ENCODE measurements at places on chromosomes 12 and 14.
A peak's percentile ranks its signal among the peaks of the same experiment; 100 is the strongest.

DNA sequence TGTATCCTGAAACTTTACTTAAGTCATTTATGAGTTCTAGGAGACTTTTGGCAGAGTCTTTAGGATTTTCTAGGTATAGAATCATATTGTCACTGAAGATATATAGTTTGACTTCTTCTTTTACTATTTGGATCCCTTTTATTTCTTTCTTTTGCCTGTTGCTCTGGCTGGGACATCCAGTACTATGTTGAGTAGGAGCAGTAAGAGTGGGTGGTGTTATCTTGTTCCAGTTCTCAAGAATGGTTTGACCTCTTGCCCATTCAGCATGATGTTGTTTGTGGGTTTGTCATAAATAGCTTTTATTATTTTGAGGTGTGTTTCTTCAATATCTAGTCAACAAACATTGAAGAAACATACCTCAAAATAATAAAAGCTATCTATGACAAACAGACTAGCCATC lies 35.0 kb downstream of the LIN7A start:
- no peak for DNase-seq

DNA sequence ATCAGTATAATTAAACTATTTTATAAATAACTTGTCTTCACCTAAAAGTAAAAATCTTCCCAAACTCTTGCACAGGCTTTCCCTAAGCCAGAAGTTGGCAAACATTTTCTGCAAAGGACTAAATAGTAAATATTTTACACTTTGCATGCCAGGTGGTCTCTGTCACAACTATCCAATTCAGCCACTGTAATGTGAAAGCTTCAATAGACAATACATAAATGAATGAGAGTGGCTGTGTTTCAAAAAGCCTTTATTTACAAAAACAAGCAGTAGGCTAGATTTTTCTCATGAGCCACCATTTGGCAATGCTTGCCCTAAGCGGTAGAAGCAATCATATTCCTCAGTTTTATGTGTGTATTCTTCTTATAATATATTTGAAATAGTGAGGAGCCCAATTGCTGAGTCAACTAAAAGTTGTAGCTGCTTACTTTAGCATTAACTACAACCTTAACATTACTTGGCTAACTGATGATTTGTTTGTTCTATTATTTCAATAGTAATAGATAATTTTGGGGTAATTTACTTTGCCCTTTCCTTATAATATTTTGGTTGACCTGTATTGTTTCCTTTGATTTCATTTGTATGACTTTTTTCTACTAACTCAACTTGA lies 236.0 kb upstream of the SYT1 start:
- no peak for DNase-seq

DNA sequence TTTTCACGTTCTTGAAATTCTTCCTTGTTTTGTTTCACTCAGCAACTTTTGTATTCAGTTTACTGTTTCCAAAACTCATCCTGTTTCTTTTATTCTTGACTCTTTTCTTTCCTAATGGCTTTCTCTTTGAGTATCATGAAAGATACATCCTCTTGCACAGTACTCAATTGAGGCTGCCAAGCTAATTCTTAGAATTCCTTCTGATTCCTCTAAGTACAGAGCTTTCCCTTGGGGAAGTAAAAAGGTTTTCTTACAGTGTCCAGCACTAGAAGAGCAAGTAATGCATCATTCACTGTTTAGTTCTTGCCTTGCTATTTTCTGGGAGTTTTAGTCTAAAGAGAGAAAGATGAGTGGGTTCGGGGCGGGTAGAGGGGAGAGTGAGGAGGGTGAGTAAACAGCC lies 154.1 kb downstream of the NEDD1 start:
- no peak for DNase-seq

- DNase-seq, result no peak
Observed at GRCh38 chr12:64999148-64999425, 122.0 kb downstream of the WIF1 start.

GRCh38 chr12:94795044-94795443 lies 144.7 kb upstream of the TMCC3 start:
- peak; percentile 68 for DNase-seq
